ENCODE measurements at places on chromosomes 13 and 19. TPM values are rescaled to one million over a fixed set of nuclear protein-coding genes. Genes with fewer than 3 reads are reported as not detected.

- DNase-seq, result no peak
- H3K4me3 ChIP-seq, result no peak overlapping the region
- no peaks in the 10 kb centered on the region for H3K4me1 ChIP-seq
Observed at GRCh38 chr13:66940113-66940512, 290.0 kb downstream of the PCDH9 start.

- H3K27ac ChIP-seq, result no peak overlapping the region
- H3K36me3 ChIP-seq, result peaks cover 64% of the 10 kb centered on the region
- H3K4me3 ChIP-seq, result no peak overlapping the region
- no peaks in the 10 kb centered on the region for H3K4me1 ChIP-seq
- H3K27me3 ChIP-seq, result no peaks in the 10 kb centered on the region
- DNase-seq, result no peak
Observed at GRCh38 chr13:49165798-49166752, 54.1 kb upstream of the MLNR start.

DNA sequence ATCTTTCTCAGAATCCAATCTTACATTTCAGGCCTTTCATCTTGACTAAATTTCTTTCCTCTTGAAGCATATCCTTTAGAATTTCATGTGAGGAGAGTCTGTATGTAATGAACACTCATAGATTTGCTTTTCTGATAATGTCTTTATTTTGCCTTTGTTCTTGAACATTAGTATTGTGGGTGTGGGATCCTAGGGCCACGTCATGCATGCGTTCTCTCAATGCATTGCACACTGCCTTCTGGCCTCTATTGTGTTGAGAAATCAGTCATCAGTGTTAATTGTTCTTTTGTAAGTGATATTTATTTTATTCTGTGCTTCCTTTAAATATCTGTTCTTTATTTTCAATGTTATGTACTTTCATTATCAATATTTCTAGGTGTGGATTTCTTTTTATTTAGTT, 364.9 kb downstream of the OXGR1 start:
- H3K4me3 ChIP-seq, result no peak overlapping the region
- no peaks in the 10 kb centered on the region for H3K27me3 ChIP-seq
- DNase-seq, result no peak
- H3K27ac ChIP-seq, result no peak overlapping the region
- no peaks in the 10 kb centered on the region for H3K4me1 ChIP-seq

- H3K4me3 ChIP-seq, result no peak overlapping the region
- no peak overlapping the region for H3K27ac ChIP-seq
- H3K27me3 ChIP-seq, result no peaks in the 10 kb centered on the region
- no peak for DNase-seq
- H3K36me3 ChIP-seq, result no peaks in the 10 kb centered on the region
- H3K4me1 ChIP-seq, result no peaks in the 10 kb centered on the region
Observed at GRCh38 chr13:70923863-70924752, 815.9 kb upstream of the KLHL1 start.

GRCh38 chr13:78105656-78106055, 187.0 kb upstream of the EDNRB start:
- H3K27ac ChIP-seq, result no peak overlapping the region
- H3K4me1 ChIP-seq, result no peaks in the 10 kb centered on the region
- H3K27me3 ChIP-seq, result no peaks in the 10 kb centered on the region
- no peaks in the 10 kb centered on the region for H3K36me3 ChIP-seq
- H3K4me3 ChIP-seq, result no peak overlapping the region

- H3K4me3 ChIP-seq, result no peak overlapping the region
- H3K4me1 ChIP-seq, result no peaks in the 10 kb centered on the region
- H3K27me3 ChIP-seq, result no peaks in the 10 kb centered on the region
- H3K27ac ChIP-seq, result no peak overlapping the region
- no peak for DNase-seq
Observed at GRCh38 chr13:101552786-101553185, 100.3 kb downstream of the ITGBL1 start.

- H3K27ac ChIP-seq, result peak overlapping the region; percentile 95
- DNase-seq, result no peak
- no peaks in the 10 kb centered on the region for H3K36me3 ChIP-seq
- H3K4me3 ChIP-seq, result peak overlapping the region; percentile 94
Observed at GRCh38 chr19:38647966-38648768, 718 bp downstream of the ACTN4 start.

DNA sequence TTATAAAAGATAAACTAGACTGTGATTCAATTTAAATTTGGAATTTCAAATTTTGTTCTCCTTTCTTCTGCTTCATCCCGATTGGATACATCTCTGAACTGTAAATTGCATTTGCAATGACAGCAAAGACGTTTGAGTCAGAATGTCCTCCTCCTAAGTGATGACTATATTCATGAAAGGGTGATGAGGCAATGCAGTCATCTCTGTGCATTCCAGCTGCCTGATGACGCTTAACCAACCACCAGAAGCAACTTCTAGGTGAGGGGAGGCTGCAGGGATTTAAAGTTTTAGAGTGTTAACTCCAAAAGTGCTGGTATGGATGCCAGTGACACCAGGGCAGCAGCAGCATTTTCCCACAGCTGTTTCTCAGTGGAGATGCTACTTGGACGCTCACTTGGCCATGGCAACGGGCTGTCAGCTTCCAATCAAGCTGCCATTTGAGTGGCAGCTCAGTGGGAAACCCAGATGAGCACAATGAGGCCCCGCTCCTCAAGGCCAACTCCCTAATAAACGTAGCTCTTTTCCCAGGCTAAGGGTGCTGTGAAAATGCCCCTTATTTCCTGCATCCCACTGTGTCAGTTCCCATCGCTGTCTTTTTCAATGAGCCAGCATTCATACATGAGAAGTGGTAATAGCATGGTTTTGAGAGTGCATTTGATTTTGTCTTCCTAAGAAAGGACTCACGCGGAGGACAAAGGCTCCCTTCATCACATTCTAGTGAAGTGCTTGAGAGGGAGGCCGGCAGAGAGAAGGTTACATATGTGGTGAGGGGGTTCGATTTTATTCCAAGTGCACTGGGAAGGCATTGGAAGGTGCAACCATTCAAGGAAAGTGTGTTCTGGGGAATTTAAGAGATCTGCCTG, 45.2 kb upstream of the AMER2 start:
- no peak overlapping the region for H3K27ac ChIP-seq
- DNase-seq, result no peak
- H3K36me3 ChIP-seq, result no peaks in the 10 kb centered on the region
- peaks cover 10% of the 10 kb centered on the region for H3K4me1 ChIP-seq
- H3K4me3 ChIP-seq, result no peak overlapping the region

DNA sequence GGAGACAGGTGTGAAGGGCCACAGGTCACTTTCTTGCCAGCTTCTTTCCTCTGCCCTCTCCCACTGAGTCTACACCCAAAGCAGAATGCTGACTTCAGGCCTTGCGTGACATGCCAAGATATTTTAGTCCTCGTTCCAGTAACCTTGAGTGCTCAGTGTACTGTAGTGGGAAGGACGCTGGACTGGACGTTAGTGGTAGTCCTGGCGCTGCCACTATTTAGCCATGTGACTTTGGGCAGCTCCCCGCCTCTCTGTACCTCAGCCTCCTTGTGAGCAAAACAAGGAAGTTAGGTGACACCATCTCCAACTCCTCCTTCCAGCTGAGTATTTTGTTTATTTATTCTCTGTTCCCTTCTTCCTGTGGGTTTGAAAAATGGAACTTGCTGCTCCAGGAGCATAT, 86.1 kb downstream of the FRY start:
- no peak overlapping the region for H3K4me3 ChIP-seq
- peak overlapping the region; percentile 87 for H3K27ac ChIP-seq
- H3K27me3 ChIP-seq, result no peaks in the 10 kb centered on the region
- peaks cover 73% of the 10 kb centered on the region for H3K4me1 ChIP-seq

- H3K36me3 ChIP-seq, result no peaks in the 10 kb centered on the region
- H3K27ac ChIP-seq, result no peak overlapping the region
- peaks cover 12% of the 10 kb centered on the region for H3K4me1 ChIP-seq
- no peaks in the 10 kb centered on the region for H3K27me3 ChIP-seq
Observed at GRCh38 chr13:28851422-28851821, 31.3 kb downstream of the MTUS2 start.

DNA sequence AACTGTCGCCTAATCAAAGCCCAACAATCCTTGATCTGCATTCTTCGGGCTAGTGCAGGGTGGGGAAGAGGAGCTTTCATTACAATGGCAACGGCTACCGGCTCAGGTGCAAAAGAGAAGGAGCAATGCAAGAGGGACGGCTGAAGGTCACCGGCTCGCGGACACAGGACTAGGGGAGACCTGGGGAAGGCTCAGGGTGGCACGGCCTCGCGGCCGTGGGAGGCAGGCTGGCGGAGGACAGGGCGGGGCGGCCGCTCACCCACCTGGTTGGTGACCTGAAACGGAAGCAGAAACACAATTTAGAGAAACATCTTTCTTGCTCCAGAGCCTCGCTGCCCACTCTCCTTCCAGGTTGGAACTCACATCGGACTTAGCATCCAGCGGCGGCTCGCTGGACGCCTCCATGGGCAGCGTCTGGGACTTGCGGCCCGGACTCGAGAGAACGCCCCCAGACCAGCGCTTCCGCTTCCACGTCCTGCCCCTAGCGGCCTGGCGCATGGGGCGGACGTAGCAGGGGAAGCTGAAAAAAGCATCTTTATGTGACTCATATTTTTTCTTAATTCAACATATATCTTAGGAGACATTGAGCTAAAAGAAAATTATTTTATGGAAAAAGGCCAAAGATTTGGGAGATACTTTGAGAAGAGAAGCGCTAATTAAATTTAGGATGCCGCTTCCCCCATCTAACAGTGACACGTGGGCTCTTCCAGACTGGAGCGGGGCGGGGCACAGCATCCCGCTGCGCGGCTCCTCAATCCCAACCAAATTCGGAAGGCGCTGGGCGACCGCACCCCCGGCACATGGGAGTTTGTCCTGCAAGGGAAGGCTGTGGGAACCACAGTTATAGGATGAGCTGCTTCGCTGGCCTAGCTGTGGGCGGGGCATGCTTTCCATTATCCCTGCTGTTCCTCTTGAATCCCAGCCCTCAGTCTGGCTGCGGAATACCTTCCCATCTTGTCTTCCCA, at the start of gene COMMD6:
TSS of gene COMMD6 (minus strand) at position 441 of the 965 bp plus-strand sequence. CDS start at position 405, 36 bp downstream.
- peak; percentile 80 for DNase-seq
- peak within 1 kb of the TSS; percentile 99 for H3K4me3 ChIP-seq
- peak within 1 kb of the TSS; percentile 89 for H3K27ac ChIP-seq
- H3K36me3 ChIP-seq, result peaks cover 7% of the 10 kb centered on the region
- H3K27me3 ChIP-seq, result no peaks in the 10 kb centered on the region

DNA sequence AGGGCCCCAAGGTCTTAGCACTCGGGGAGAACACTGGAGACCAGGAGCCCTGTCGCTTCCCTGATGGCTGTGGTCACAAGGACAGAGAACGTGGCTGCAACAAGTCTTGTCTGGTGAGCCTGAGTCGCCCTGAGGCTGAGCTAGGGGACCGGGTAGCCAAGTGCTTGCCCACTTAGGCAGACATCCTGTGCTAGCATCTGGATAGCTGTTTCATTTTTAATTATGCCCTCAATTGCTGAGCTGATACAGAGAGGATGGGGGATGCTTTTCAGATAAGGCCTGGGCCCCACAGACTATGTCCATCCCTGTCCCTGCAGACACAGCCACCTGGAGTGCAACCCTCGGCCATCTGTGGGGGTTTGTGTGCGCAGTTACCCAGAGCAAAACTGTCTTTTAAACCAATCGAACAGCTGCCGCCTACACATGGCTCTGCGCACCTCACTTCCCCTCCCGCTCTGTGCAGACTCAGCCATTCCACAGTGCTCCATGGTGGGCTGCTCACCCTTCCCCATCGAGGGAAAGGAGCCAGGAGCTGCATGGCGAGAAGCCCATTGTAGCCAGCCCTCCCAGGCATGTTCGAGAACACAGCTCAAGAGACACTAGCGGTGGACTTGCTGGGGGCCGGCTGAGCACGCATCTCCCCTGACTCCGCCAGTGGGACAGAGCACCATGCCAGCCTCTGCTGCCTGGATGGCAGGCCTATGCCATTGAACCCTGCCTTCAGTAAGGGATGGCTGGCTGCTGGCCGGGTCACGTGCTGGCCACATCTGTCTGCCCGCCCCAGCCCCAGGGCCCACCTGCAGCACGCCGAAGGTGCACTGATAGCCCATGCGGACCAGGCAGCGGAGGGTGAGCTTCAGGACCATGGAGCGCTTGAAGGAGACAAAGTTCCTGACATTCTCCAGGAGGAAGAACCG, 19.4 kb upstream of the EIF3G start:
- H3K27ac ChIP-seq, result no peak overlapping the region
- peaks cover 99% of the 10 kb centered on the region for H3K36me3 ChIP-seq
- no peaks in the 10 kb centered on the region for H3K4me1 ChIP-seq
- no peak overlapping the region for H3K4me3 ChIP-seq

- no peak overlapping the region for H3K4me3 ChIP-seq
- no peak overlapping the region for H3K27ac ChIP-seq
- no peak for DNase-seq
- H3K4me1 ChIP-seq, result peaks cover 6% of the 10 kb centered on the region
- no peaks in the 10 kb centered on the region for H3K36me3 ChIP-seq
Observed at GRCh38 chr13:21608961-21609360, 5.0 kb upstream of the MICU2 start.

ZNF808 gene
- total RNA-seq, result 34.0 TPM

FAM216B gene
- 0.99 TPM for total RNA-seq

ALOX5AP gene
- 7.2 TPM for total RNA-seq

TICAM1 gene
- total RNA-seq, result 6.1 TPM

NLRP7 gene
- not detected for total RNA-seq

C19orf33 gene
- total RNA-seq, result 1.6 TPM
